ENCODE measurements at places on chromosomes 2 and 18. TPM values are rescaled to one million over a fixed set of nuclear protein-coding genes. Genes with fewer than 3 reads are reported as not detected.

- no peak overlapping the region for H3K4me3 ChIP-seq
- H3K27me3 ChIP-seq, result no peaks in the 10 kb centered on the region
- H3K27ac ChIP-seq, result peak overlapping the region; percentile 80
- DNase-seq, result peak; percentile 78
- H3K36me3 ChIP-seq, result peaks cover 75% of the 10 kb centered on the region
These were observed 38.8 kb downstream of the FAM168B start for GRCh38 chr2:131054488-131054887.

DNA sequence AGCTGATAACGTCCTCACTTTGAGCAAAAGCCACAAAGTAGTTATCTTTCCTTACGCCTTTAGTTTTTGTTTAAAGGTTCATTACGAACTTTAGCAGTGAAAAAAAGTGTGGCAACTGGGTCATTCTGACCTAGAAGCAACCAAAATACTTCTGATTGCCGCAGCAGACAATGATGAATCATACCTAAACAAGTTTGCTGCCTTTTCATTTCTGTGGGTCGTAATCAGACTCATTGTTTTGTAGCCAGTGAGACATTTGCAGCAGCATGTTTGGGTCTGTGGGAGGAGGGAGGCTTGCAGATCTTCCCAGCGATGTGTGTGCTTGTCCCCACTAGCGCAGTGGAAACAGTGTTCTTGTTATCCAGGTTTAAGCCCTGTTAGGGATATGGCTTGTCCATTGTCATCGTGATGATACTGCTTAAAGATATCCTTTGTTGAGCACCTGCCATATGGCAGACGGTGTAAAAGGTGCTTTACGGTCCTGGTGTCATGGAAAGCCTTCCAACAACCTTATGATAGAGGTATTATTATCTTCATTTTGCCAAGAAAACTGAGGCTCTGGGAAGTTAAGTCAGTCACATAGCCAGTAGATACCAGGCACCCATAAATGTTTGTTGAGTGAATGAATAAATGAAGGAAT, 1.3 kb upstream of the GREB1 start:
- H3K36me3 ChIP-seq, result no peaks in the 10 kb centered on the region
- H3K4me3 ChIP-seq, result no peak overlapping the region
- no peak for DNase-seq

- H3K4me1 ChIP-seq, result peaks cover 12% of the 10 kb centered on the region
- H3K27me3 ChIP-seq, result no peaks in the 10 kb centered on the region
- peak; percentile 77 for DNase-seq
- H3K4me3 ChIP-seq, result peak within 1 kb of the TSS; percentile 58
These were observed at the start of gene OSR1 for GRCh38 chr2:19358242-19359020. TSS of gene OSR1 (minus strand) at chr2:19358623. CDS start at chr2:19353805, 4,818 bp downstream.

The FHOD3 gene
- total RNA-seq, result 0.53 TPM

DNA sequence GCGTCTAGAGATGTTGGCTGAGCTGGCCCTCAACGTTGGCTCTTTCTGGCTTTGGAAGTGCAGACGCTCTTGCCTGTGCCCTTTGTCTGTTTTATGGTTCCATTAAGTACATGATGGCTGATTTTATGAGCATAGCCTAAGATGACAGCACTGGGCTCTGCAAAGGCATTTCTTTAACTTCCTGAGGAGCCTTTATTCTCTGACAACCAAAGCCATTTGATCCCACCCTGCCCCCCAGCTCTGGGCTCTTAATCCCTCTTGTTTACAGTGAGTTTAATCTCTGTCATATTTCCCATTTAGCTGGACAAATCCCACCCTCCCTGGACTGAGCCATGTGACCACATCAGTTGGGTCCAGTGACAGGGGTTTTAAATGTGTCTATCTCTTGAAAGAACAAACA, 195.9 kb downstream of the ACKR3 start:
- H3K27ac ChIP-seq, result no peak overlapping the region
- H3K4me1 ChIP-seq, result peaks cover 46% of the 10 kb centered on the region
- H3K4me3 ChIP-seq, result no peak overlapping the region
- H3K36me3 ChIP-seq, result no peaks in the 10 kb centered on the region

GRCh38 chr2:216596980-216597509, 36.2 kb upstream of the IGFBP2 start:
- H3K4me1 ChIP-seq, result peaks cover 24% of the 10 kb centered on the region
- H3K4me3 ChIP-seq, result no peak overlapping the region
- peak overlapping the region; percentile 12 for H3K27ac ChIP-seq
- no peak for DNase-seq

The DSC3 gene
- total RNA-seq, result 20.0 TPM

The NRP2 gene
- total RNA-seq, result 13.2 TPM

DNA sequence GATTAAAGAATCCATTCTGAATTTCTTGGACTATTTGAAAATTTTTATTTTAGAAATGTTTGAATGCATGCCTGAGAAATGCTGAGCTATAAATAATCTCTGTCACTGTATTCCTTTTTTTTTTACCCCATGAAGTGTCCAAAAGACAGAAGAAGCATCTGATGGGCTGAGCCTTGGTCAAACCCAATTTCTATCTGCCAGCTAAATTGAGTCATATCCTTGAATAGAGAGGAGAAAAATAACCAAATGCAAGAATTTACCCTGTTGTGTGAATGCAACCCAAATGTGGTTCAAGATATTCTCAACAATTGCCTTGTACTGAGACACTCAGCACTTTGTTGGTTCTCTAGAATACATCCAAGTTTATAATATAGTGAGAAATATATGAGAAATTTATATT, 223.5 kb downstream of the UBE2E3 start:
- DNase-seq, result no peak
- H3K36me3 ChIP-seq, result 0 out of 2 replicates have a peak, but pooled peaks cover 3% of the 10 kb centered on the region
- H3K4me1 ChIP-seq, result peaks cover 31% of the 10 kb centered on the region
- H3K27me3 ChIP-seq, result no peaks in the 10 kb centered on the region
- peak overlapping the region; percentile 94 for H3K27ac ChIP-seq

DNA sequence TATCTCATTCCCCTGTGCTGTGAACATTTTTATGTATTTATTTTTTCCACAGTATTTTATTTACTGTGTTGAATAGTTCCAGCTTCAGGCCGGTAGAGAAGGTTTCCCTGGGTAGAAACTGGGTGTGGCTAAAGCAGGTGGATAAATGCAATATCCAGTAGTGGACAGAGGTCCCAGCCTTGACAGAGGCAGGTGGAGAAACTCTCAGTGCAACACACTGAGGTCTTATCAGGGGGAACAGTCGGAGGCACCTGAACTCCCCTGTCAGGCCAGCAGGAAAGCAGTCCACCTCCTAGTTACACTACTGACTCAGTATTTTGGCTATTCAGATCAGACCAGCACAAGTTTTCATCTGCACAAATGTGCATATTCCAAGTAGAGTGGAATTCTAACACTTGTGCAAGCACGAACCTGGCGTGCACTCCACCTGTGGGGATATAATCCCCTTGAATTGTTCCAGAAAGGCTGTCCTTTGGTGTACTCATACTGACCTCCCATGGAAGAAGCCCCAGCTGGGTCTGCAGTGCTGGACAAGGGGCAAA, 103.3 kb downstream of the GULP1 start:
- DNase-seq, result no peak
- no peak overlapping the region for H3K4me3 ChIP-seq
- no peak overlapping the region for H3K27ac ChIP-seq
- H3K27me3 ChIP-seq, result no peaks in the 10 kb centered on the region
- peaks cover 13% of the 10 kb centered on the region for H3K4me1 ChIP-seq

- peaks cover 30% of the 10 kb centered on the region for H3K4me1 ChIP-seq
- no peak overlapping the region for H3K27ac ChIP-seq
- no peak for DNase-seq
- H3K27me3 ChIP-seq, result no peaks in the 10 kb centered on the region
- H3K4me3 ChIP-seq, result no peak overlapping the region
- H3K36me3 ChIP-seq, result peaks cover 11% of the 10 kb centered on the region
These were observed 8.6 kb downstream of the ITGA4 start for GRCh38 chr2:181465676-181466375.

DNA sequence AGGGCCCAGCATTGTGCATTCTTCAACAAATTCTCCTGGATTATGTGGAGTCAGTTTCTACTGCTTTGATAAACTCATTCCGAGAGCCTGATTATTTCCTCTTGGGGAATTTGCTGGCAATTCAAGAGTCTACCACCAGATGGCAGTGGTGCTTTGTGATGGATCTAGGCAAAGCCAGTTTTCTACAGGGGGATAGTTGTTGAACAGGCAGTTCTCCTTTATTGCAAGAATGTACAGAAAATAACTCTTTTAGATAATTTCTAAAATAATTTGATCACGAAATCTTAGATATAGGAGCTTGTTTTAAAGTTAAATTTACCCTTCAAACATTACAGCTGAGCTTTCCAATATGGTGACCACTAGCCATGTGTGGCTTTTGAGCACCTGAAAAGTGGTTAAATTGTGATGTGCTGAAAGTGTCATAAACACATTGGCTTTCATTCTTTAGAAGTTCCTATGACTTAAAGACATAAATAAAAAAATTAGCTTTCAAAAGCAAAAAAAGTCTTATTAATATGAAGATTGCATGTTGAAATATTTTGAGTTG, 66.7 kb upstream of the HAAO start:
- no peaks in the 10 kb centered on the region for H3K27me3 ChIP-seq
- peaks cover 53% of the 10 kb centered on the region for H3K4me1 ChIP-seq
- DNase-seq, result peak; percentile 69
- no peak overlapping the region for H3K4me3 ChIP-seq
- H3K36me3 ChIP-seq, result no peaks in the 10 kb centered on the region
- H3K27ac ChIP-seq, result no peak overlapping the region

The RAB6D gene
- total RNA-seq, result not detected

The HAAO gene
- total RNA-seq, result not detected

The CDH20 gene
- total RNA-seq, result not detected

DNA sequence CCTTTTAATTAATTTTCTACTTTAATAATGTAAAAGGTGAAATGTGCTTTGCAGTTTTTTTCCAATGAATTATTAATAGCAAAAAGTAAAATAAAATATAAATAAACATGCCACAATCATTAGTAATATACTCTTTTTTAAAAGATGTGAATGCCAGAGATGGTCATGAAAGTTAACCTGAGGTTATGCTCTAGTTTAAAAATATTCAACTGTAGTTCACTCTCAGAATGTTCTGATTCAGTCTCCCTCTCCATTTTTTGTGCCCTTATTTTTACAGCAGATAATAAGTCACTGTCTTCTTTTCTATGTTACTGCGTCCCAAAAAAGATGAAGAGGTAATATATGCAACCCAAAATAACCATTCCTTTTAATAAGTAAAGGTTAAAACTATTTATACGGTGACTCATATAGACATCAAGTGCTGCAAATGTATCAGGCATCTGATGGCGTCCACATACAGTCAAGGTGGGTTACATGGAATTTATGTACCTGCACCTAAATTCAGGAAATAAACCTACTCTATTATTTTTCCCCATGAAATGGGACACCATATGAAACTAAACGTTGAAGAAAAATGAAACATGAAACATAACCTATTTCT, 153.6 kb upstream of the ZNF804A start:
- H3K4me3 ChIP-seq, result no peak overlapping the region
- DNase-seq, result no peak
- no peaks in the 10 kb centered on the region for H3K4me1 ChIP-seq
- H3K27me3 ChIP-seq, result no peaks in the 10 kb centered on the region
- no peaks in the 10 kb centered on the region for H3K36me3 ChIP-seq

GRCh38 chr2:26561376-26561775, 79.8 kb downstream of the CIB4 start:
- no peak overlapping the region for H3K27ac ChIP-seq
- H3K4me3 ChIP-seq, result no peak overlapping the region
- no peaks in the 10 kb centered on the region for H3K36me3 ChIP-seq
- DNase-seq, result no peak
- H3K4me1 ChIP-seq, result peaks cover 14% of the 10 kb centered on the region
- H3K27me3 ChIP-seq, result peaks cover 67% of the 10 kb centered on the region

The XDH gene
- not detected for total RNA-seq

GRCh38 chr2:98332989-98333388, 13.3 kb upstream of the CNGA3 start:
- no peak for DNase-seq
- H3K27ac ChIP-seq, result no peak overlapping the region
- H3K4me3 ChIP-seq, result no peak overlapping the region
- no peaks in the 10 kb centered on the region for H3K36me3 ChIP-seq

DNA sequence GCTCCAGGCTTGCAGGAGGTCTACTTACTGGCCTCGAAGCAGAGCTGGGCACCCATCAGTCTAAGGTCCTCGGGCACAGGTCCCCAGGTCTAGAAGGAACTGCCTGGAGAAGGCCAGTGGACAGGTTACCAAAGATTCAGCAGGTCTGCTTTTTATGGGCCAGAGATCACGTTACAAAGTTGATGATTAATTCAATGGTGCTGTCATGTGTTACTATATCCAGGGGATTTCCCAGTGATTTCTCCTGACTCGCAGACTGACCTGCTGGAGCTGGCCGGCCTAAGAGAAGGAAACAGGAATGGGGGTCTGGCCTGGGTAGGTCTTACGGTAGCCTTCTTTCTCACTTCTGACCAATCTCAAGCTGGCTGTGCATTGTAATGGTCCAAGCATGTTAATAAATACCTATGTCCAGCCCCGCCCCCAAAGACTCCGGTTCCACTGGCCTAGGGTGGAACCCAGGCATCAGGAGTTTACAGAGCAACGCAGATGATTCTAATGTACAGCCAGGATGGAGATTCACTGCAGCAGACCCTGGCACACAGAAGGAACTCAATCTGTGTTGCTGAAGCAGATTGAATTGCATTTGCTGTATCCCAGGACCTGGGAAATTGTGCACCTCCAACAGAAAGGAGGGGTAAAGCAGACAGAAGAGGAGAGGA, at the start of gene NEURL3:
NEURL3 (minus strand) TSS at position 127 of the 659 bp plus-strand sequence; CDS start at position 56, 71 bp downstream.
- no peak within 1 kb of the TSS for H3K4me3 ChIP-seq
- no peak within 1 kb of the TSS for H3K27ac ChIP-seq
- H3K36me3 ChIP-seq, result no peaks in the 10 kb centered on the region
- DNase-seq, result no peak
- peaks cover 6% of the 10 kb centered on the region for H3K27me3 ChIP-seq

DNA sequence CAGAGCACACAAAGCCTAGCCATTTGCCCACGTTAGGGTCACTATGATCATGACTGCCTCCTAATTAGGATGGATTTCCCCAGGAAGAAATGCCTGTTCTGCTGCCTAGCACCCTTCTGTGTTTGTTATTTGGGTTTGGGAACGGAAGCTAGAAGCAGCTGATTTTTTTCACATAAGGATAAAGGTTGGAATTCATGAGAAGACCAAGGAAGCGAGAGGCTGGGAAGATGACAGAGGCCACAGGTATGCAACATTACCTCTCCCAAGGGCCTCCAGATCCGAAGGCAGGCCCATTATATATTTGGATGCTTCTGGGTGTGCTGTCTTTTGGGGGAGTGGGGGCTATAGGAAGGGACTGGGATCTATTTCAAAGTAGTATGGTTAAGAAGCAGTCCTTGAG, 204.7 kb downstream of the FBXO15 start:
- DNase-seq, result no peak
- H3K27me3 ChIP-seq, result 0 out of 2 replicates have a peak, but pooled peaks cover under 1% of the 10 kb centered on the region
- no peak overlapping the region for H3K4me3 ChIP-seq
- H3K36me3 ChIP-seq, result no peaks in the 10 kb centered on the region
- H3K4me1 ChIP-seq, result no peaks in the 10 kb centered on the region
- no peak overlapping the region for H3K27ac ChIP-seq

The COL3A1 gene
- total RNA-seq, result 1,297 TPM

The AFF3 gene
- total RNA-seq, result 0.18 TPM

DNA sequence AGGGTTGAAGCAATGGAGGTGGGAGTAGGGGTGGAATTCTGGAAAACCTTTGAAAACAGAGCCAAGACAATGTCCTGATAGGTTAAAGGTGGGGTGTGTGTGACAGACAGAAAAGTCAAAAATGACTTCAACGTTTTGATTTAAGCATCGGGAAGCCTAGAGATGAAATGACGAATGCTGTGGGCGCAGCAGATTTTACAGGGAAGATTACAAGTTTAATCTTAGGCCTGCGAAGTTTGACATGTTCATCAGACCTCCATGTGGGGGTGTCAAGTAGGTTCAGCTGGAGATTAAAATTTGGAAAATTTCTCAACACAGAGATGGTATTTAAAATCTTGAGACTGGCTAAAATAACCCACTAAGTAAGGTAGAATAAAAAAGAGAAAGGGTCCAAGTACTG, 453.3 kb downstream of the TXNL1 start:
- no peaks in the 10 kb centered on the region for H3K4me1 ChIP-seq
- no peak for DNase-seq

- H3K27ac ChIP-seq, result peak overlapping the region; percentile 88
- no peak overlapping the region for H3K4me3 ChIP-seq
- DNase-seq, result no peak
These were observed 44.5 kb downstream of the SOCS6 start for GRCh38 chr18:70333316-70333715.
